ENCODE measurements at places on chromosomes 13 and 19. TPM values are rescaled to one million over a fixed set of nuclear protein-coding genes. Genes with fewer than 3 reads are reported as not detected.

PDE4C gene
- total RNA-seq, result 0.12 TPM

GRCh38 chr13:39326469-39327171 lies 276.4 kb downstream of the LHFPL6 start:
- no peak for DNase-seq

GRCh38 chr13:65582160-65582559 lies 1648.0 kb downstream of the PCDH9 start:
- DNase-seq, result no peak

DNA sequence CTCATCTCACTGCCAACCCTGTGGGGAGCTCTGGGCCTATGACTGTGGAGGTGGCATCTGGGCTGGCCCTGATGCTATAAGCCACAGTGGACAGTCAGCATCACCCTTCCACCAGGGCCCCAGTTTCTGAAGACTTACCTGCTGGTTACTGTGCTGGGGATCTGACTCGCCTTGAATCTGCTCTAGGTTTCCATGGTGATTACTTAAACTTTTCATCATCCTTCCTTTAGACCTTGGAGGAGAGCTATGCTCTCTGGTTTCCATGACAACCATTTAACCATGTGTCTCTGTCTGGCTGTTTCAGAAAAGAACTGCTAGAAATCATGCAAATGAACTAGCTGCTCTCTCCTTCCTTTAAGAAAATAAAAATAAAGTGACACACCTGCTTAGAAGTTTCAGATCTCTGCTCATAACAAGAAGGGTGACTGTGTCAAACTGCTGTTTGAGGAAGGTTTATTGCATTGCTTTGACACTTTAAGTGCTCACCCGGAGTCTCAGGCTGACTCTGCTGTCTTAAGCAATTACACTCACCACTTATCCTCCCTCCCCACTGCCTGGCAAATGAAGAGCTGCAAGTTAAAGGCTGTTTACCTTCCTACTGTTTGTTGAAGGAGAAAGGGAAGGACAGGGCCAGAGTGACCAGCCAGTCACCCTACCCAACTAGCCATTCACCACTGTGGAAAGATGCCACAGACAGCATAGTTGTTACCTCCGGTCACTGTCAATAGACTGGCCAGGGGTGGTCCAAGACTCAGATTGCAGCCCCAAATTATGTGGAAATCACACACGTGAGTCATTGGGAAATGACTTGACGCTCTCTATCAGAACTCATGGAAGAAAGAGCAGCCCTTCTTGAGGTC lies 87.6 kb downstream of the HSPH1 start:
- no peak for DNase-seq

- no peak for DNase-seq
Measured at GRCh38 chr13:109788372-109789111, 2.2 kb upstream of the IRS2 start.
